ENCODE measurements at places on chromosomes 11 and 22.

- DNase-seq: no peak
Observed at GRCh38 chr22:31448382-31448781, 41.3 kb downstream of the EIF4ENIF1 start.

GRCh38 chr11:76659672-76660532, 10.6 kb downstream of the LRRC32 start:
- DNase-seq: no peak

GRCh38 chr11:61347916-61348461, 13.7 kb downstream of the CYB561A3 start:
- DNase-seq: no peak

GRCh38 chr11:119115484-119116234, 5.7 kb upstream of the HINFP start:
- no peak for DNase-seq

GRCh38 chr22:41094041-41094593, 1.7 kb downstream of the EP300 start:
- no peak for DNase-seq

DNA sequence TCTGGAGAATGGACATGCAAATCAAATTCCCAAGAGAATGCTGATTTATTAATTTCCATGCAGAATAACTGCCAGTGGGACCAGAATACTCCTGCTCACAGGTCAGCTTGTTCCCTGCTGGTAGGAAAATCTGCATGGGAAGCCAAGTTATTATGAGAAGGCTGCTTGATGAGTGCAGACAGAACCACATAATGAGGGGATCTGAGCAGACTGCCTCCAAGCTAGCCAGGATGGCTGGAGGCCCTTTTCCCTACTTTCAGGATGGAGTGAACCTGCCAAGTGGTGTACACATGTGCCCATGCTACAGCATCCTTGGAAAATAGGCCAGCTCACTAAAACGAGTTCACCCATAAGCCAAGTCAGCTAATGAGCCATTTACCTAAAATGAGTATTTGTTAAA, 55.2 kb upstream of the ZBED5 start:
- no peak for DNase-seq

DNA sequence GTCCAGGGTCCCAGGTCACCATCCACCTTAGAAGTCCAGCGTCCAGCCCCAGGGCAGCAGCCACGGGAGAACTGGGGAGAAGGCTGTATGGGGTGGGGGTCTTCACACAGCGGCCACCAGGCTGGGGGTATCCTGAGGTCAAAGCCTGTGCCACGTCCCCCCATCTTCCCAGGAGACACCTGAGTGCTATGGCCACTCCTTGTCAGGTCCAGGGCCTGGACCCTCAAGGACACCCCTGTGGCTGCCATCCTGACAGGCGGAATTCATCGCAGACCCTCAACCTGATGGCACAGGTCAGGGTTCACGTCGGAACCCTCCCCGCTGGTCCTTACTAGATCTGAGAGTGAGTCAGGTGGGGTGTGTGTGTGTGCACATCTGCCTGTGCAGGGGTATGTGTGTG, 18.6 kb downstream of the BRSK2 start:
- no peak for DNase-seq

GRCh38 chr11:73965076-73965763, 14.4 kb downstream of the DNAJB13 start:
- DNase-seq: no peak

DNA sequence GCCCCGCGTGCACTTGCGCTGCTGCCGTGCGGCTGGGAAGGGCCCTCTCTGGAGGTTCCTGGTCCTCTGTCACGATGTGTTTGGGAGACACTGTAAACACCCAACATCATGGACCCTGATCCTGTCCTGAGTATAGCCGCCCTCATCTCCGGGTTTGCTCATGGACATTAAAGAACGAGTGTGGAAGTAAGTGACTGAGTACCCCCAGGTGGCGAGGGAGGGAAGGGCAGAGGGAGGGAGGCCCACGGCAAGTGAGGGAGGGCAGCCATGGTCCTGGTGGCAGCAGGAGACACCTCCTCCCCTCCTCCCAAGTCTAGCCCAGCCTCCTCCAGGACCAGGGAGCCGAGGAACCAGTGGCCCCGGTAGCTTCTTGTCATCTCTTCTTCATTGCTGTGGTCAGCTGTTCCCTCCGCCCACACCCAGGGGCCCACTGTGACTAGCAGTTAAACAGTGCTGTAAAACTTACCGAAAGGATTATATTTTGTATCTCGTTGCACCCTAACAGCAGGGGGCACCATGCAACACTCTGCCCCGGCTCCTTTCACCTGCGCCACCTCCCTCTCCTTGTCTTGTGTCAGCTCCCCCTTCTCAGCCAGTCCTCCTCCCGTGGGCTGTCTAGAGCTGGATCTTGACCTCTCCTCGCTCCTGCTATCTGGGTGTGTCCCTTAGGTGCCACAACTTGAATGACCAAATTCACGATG, 566.5 kb upstream of the B3GAT1 start:
- DNase-seq: no peak

DNA sequence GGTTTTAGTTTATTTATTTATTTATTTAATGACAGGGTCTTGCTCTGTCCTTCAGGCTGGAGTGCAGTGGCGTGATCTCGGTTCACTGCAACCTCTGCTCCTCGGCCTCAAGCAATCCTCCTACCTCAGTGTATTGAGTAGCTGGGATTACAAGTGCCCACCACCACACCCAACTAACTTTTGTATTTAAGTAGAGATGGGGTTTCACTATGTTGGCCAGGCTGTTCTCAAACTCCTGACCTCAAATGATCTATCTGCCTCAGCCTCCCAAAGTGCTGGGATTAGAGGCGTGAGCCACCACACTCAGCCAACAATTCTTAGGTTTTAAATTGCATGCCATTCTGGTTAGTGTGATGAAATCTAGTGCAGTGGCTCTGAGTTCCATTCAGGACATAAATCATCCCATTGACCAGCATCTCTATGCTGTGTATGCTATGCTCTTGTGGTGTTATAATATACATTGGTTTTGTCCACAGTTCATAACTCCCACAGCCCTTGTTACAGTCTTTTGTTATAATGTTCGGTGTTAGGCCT, 28.5 kb downstream of the ZNF280B start:
- DNase-seq: no peak

DNA sequence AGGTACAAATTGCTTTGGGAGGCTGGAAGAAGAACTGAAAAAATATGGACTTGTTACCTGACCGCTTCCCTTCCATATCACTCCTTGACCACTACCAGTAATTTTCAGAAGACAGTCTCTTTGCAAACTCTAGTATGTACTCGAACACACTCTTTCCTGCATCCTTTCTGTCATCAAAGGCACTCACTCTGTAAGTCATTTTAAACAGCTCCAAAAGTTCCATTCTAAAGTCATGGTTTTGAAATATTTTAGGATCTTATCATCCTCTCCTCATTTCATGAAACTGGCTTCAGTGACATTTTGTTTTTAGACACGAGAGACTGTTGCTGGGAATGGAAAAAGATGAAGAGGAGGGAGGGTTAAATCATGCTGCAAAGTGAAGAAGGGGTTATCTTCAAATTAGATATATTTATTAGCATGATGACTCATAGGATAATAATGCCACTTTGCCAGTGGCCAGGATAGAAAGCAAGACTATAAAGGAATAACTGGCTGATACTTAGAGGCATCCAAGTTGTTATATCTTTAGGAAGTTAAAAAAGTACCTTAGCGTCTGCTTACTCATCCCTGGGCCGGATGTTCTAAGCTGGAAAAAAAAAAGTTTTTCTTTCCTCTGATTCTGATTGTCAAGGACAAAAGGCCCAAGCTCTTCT, 549.3 kb downstream of the METTL15 start:
- no peak for DNase-seq

GRCh38 chr11:34446386-34446785, 7.7 kb downstream of the CAT start:
- no peak for DNase-seq

DNA sequence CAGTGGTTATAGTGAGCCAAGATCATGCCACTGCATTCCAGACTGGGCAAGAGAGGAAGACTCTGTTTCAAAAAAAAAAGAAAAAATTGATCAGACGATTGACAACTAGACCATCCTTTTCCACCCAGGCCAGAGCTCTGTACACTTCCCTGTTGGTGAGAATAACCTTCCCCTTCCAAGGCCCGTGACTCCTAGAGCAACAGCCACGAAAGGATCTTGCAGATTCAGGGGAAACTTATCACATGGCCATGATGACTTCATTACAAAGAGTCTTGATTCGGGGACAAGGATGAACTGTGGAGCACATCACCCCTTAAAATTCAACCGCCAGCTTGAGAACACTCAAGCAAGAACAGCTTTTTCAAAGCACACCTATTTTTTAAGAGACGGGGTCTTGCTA, 10.3 kb downstream of the CD5 start:
- no peak for DNase-seq

- DNase-seq: no peak
Observed at GRCh38 chr22:47337161-47337621, 574.7 kb downstream of the TBC1D22A start.

DNA sequence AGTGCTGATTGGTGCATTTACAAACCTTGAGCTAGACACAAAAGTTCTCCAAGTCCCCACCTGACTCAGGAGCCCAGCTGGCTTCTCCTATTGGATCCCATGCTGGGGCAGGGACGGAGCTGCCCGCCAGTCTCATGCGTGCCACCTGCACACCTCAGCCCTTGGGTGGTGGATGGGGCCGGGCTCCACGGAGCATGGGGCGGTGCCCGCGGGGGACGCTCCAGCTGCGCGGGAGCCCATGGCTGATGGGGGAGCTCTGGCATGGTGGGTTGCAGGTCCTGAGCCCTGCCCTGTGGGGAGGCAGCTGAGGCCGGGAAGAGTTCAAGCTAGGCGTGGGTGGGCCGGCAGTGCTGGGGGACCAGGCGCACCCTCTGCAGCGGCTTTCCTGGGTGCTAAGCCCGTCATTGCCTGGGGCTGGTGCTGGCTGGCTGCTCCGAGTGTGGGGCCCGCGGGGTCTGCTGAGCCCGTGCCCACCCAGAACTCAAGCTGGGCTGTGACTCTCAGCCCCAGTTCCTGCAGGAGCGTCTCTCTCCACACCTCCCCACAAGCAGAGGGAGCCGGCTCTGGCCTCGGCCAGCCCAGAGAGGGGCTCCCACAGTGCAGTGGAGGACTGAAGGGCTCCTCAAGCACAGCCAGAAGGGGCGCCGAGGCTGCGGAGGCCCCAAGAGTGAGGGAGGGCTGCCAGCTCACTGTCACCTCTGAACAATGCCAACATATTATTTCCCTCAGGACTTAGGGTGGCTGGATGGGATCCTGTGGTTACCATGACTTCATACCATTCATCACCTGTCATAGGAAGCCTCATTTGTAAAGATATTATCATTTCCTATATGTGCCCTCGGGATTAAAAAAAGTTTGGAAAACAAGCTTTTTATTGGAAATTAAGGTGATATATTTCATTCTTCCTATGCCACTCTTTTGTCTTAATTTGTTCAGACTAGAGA, 688.7 kb downstream of the ETS1 start:
- no peak for DNase-seq

GRCh38 chr11:67268081-67268961, 2.0 kb downstream of the GRK2 start:
- DNase-seq: no peak

GRCh38 chr22:20741634-20742581, 32.0 kb upstream of the SERPIND1 start:
- no peak for DNase-seq

DNA sequence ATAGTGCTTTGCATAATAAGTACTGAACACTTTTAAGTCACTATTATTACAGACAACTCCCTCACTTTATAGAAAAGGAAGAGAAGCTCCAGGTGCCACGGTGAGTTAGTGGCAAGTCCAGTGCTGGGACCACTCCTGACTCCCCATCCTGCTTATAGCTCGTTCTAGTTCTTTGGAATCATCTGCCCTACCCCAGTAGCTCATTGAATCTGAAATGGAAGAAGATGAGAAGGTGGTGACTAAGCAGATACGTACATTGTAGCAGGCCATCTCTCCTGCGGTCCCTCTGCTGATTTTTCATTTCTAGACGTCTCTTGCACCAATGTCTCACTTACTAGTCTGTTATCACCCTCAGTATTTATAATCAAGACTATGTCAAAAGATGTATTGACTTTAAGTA, 21.6 kb downstream of the MMP20 start:
- DNase-seq: no peak

DNA sequence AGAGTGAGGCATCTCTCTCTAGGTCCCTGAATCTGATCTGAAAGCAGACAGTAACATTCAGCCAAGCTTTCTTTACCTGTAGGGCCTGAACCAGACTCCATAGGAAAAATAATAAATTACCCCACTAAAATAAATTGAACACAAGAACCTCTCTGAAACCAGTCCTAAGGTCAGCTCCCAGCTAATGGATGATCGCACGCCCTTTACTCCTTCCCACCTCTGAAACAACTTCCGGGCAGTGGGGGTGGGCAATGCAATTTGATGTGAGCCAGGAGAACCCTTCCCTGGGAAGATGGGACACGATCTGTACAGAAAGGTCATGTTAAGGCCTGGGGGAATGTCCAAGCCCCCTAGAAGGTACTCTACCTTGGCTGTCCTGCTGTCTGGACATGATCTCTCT, 71.2 kb downstream of the MICAL3 start:
- DNase-seq: no peak

GRCh38 chr11:96313163-96313562, 29.8 kb downstream of the MAML2 start:
- DNase-seq: no peak

- no peak for DNase-seq
Observed at GRCh38 chr11:304061-304506, 3.5 kb upstream of the IFITM2 start.

Data from NCI-H2171 (cell line).